HL-60 (cell line): ENCODE measurements at places on chromosomes 1 and 21.

GRCh38 chr1:64337926-64338325 is 132.0 kb upstream of the CACHD1 start:
- DNase-seq = no peak

DNA sequence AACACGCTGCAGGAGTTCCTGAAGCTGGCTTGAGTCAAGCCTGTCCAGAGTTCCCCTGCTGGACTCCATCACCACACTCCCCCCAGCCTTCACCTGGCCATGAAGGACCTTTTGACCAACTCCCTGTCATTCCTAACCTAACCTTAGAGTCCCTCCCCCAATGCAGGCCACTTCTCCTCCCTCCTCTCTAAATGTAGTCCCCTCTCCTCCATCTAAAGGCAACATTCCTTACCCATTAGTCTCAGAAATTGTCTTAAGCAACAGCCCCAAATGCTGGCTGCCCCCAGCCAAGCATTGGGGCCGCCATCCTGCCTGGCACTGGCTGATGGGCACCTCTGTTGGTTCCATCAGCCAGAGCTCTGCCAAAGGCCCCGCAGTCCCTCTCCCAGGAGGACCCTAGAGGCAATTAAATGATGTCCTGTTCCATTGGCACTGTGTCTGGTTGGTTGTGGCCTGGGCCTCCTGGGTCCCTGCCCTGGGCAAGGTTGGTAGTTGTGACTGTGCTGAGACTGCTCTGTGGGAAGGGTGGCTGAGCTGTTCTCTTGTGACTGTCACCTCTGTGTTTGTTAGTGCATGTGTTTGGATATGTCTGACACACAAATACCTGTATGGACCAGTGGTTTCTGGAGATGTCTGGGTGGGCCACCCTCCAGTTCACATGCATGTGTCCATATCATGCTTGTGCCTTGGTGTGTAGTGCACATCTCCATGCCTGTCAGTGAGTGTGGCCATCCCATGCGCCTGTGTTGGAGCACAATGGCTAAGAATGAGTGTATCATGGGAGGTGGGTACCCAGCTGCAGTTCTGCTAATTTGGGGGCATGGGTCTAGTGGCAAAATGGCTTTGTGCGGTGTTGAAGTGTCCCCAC is 1.4 kb downstream of the SH3BGRL3 start:
- DNase-seq = no peak

DNA sequence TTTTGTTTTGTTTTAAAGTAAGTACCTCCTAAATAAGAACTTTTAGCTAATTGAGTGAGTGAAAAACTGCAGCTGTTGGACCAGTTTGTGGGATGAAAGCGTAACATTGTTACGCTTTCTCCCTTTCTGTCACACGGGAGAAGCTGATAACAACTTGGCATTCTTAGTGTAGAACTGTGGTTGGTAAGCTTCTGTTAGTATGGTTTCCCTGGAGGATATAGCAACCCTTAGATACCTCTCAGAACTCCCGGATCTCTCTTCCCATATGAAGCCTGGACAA is 98.2 kb downstream of the CACHD1 start:
- DNase-seq = no peak

- DNase-seq = no peak
These were observed 38.8 kb downstream of the DNASE2B start for GRCh38 chr1:84436876-84437655.

- DNase-seq = no peak
These were observed 250.3 kb downstream of the PTPRC start for GRCh38 chr1:198889101-198889500.

- DNase-seq = no peak
These were observed 50.1 kb upstream of the RWDD3 start for GRCh38 chr1:95183952-95184351.

DNA sequence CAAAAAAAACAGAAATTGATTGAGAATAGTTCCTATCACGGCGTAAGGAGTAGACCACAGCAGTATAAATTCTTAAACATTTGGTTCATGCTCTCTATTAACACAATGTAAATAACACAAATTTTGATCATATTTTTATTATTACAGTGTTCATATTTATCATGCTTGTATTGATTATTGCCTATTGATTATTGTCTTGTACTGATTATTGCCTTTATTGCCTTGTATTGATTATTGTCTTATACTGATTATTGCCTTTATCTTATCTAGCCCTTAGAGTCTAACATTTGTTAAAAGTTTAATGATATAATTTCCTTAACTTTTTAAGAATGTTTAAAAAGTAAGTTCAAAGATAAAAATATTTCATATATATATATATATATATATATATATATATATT is 460.7 kb downstream of the KCNT2 start:
- no peak for DNase-seq

DNA sequence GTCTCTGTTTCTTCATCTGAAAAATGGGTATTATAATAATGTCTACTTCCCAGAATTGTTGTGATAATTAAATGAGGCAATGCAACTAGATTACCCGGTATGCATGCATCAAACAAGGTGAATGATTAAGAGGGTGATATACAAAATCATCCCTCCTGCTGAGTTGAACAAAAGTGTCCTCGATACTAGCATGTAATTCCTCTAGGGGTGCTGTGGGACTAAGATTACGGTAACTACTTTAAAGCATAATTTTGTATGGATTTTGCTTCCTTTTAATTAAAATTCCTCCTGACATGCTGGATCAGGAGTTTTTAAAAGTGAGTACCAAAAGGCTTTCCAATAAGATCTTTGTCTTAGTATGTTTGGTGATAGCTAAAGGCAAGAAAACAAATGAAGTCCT is 98.7 kb upstream of the PRMT6 start:
- DNase-seq = no peak

DNA sequence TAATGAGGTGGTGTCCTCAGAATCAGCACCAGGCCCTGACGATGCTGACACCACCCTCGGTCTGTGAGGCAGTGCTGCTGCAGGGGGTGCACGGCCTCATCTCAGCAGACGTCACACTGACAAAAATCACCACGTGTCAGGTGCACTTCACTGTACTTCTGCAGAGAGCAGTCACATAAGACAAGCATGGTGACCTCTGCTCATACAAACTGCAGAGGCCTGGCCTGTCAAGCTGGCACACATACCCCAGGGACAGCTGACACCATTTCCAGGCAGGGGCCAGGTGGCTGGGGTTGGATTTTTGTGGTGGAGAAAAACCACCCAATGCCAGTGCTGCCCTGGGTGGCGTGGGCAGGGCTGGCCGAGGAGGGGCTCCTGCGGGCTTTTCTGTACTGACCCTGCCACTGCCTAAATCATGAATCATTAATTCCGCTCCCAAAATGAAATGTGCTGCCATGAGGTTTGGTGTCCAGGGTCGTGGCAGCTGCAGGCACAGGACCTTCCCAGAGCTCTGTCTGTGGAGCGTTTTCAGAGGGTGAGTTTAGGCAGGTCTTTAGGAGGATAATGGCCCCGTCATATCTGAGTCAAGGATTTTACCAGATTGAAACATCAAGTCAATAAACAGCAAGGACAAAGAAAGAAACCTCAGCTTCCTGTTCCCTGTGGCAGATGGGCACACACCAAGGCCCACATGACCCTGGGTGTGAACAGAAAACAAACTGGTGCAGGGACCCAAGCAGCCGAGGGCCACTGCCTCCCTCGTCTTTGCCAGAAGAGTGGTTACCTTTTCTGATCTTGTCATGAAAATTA is 33.4 kb upstream of the GPR153 start:
- no peak for DNase-seq

DNA sequence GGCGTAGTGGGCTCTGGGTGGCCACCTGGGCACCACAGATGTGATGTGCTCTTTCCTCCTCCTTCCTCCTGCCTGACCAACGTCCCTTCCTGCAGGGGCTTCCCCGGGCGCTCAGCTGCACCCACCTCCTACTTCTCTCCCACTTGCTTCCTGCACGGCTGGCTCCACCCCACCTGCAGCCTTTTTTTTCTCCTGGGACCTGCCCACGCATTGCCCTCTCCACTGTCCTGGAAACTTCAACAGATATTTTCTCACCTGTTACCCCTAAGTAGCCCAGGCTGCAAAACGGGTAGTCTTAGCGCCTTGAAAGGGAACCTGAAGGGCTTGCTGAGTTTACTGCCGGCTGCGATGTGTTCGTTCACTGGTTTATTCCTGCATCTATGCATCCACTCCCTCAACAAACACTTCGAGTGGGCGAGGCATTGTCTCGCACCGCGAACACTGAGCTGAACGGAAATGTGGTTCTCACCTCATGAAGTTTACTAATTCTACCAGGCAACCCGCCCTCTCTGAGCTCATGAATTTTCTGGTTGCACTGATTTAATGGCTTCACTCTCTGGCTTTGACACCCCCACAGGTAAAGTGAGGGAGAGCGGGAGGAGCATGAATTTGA is 23.6 kb downstream of the ZBTB18 start:
- DNase-seq = no peak

DNA sequence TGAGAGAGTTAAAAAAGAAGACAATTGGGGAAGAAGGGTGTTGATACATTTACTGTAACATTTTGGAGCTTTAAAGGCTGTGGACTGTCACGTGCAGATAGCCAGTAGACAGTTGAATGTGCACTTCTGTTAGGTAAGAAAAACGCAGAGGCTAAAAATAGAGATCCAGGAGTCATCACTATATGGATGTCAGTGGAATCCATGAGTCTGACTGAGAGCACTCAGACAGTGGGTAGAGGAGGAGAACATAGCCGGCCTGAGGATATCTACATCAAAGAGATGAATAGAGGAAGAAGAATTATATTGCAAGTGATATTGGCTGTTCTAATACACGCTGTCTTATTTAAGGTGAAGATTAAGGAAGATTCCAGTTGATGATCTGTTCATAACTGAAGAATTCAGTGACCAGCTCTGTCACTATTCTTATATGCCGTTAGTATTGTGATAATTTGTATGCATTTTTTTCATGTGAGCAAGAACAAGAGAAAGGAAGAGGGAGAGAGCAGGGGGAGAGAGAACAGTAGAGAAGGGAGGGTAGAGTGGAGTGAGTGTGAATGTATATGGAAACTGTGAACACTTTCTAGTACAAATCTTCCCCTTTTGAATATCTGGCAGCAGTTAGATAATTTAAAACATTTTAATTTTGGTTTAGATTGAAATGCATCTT is 344.8 kb downstream of the CHRM3 start:
- no peak for DNase-seq

DNA sequence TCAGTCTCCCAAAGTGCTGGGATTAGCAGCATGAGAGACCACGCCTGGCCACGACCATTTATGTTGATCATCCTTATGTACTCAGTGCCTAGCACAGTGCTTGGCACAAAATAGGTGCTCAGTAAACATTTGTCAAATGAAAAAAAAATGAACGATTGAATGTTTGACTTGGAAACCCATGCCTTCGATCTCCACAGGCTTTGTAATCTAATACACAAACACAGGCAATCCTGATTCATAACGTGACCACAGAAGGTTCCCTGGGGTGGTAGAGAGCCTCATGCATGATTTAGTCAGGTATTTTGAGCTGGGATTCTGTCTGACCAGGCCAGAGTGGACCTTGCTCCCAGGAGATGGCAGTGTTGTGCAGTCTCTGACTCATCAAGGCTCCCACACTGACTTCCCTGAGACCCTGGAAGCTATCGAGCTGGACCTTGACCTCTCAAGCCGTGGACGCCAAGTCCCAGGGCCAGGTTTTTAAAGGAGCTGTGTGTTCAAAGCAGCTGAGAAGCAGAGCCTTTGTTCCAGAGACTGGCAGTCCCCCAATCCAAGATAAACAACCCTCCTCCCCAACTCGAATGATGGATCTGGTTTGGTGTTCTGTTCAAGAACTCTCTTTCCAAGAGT is 81.1 kb downstream of the PGM1 start:
- no peak for DNase-seq
